ENCODE measurements at places on chromosomes 12 and 14.

DNA sequence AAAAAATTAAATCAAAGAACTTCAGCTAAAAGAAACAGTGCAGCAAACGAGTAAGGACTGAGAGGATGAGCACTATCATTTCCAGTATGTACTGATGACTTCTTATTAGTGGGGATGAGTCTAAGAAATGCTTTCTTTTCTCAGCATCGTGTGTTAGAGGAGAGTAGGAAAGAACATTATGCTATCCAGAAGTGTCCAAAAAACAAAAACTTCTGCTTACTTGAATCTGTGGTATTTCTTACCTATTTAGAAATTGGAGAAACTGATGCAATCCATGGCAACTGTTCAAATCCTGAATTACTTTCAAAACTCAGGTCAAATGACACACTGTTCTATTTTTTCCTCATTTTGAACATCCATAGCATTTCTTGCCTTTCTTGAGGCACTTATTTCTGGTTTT, 23.7 kb downstream of the ABCD2 start:
- DNase-seq: no peak

DNA sequence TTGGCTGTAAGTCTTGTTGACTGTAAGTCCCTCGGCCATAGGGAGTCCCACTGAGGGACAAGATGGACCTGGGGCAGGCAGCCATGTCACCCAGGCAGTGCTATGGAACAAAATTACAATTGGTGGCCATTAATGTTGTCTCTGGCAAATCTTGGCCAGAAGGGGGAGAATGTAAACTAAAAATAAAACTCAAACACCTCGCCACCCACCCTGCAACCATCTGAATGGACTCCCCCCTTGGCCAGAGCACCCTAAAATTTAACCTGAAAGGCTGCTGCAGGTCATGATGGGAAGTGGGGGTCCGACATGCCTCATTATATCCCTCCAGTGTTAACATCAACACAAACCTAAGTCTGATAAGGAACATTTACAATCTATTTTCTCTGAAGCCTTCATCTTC, 8.2 kb downstream of the SLC22A17 start:
- DNase-seq: no peak

GRCh38 chr12:131607658-131608447, 103.0 kb upstream of the SFSWAP start:
- DNase-seq: no peak

DNA sequence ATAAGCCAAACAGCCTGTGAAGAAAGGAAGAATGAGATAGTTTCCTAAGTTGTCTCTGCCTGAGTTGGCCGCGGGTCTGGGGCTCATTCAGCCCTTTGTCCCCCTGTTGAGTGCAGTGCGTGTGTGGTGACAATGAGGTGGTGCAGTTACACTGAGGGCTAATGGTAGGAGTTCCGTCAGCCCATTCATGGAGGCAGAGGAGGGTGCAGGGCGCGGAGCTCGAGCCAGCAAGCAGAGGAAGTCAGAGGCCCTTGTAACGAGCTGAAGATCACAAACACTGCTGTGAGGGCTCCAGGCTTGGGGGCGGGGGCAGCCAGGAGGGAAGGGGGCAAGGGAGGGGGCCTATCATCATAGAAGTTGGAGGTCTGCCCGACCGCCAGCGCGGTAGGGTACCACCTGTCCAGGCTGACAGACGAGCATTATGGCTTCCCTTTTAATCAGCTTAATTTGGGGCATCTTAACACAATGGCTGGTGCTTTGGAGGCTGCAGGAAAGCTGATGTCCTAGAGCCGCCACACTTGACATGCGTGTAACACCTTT, 20.5 kb downstream of the CCND2 start:
- DNase-seq: no peak

- DNase-seq: no peak
Observed at GRCh38 chr12:69534389-69534822, 50.9 kb upstream of the CCT2 start.

- no peak for DNase-seq
Observed at GRCh38 chr12:57176846-57177245, 29.4 kb upstream of the LRP1-AS start.

DNA sequence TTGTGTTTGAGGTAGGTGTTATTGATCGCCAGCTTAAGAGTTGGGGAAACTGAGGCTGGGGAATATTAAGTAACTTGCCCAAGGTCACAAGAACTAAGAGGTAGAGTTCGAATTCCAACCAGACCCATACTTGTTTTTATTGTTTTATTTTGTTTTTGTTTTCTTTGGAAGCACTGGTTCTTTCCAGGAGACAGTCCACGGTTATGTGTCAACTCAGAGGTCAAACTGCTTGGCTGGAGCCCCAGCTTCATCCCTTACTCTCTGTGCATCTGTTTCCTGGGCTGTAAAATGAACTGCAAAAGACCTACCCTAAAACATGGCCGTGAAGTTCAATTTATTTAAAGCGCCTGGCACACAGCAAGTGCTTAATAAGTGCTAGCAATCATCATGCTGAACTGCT, 74.4 kb upstream of the MAP1LC3B2 start:
- DNase-seq: no peak

- DNase-seq: peak; percentile 81
Observed at GRCh38 chr12:56189099-56189917, at the start of gene SMARCC2. TSS of gene SMARCC2 (minus strand) at chr12:56189483. CDS start at chr12:56189461, 22 bp downstream.

- no peak for DNase-seq
Observed at GRCh38 chr14:89588840-89589296, 171.8 kb upstream of the FOXN3 start.

- DNase-seq: no peak
Observed at GRCh38 chr12:122449317-122449716, 26.8 kb upstream of the CLIP1 start.

DNA sequence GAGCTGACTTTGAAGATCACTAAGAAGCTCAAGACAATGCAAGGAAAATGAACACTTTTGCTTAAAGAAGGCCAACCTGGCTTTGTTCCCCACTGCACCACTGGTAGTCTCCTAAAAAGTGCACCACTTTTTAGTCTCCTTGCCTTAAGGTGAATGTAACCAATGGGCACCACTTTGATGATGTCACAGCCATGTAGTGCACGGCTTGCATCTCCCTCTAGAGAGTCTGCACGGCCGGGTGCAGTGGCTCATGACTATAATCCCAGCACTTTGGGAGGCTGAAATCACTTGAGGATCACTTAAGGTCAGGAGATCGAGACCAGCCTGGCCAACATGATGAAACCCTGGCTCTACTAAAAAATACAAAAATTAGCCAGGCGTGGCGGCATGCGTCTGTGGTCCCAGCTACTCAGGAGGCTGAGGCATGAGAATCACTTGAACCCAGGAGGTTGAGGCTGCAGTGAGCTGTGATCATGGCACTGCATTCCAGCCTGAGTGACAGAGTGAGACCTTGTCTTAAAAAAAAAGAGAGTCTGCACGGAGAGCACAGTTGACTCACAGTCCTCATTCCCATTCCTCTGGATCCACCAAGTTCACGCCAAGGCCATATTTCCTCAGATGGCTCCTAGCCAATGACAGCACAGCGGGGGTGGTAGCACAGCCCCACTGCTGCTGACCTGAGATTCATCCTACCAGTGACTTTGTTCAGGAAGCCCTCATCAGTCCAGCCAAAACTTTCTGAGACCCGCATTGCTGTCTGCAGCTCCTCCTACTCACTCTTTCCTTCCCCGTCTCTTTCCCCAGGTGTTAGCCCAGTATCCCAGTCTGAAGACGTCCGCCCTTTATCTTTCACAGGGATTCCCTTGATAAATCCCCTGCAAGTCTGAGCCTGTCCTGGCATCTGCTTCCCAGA, 16.5 kb upstream of the IFT81 start:
- no peak for DNase-seq

- DNase-seq: no peak
Observed at GRCh38 chr12:84704856-84705255, 207.7 kb downstream of the SLC6A15 start.
